ENCODE measurements at places on chromosomes 12 and 14.

DNA sequence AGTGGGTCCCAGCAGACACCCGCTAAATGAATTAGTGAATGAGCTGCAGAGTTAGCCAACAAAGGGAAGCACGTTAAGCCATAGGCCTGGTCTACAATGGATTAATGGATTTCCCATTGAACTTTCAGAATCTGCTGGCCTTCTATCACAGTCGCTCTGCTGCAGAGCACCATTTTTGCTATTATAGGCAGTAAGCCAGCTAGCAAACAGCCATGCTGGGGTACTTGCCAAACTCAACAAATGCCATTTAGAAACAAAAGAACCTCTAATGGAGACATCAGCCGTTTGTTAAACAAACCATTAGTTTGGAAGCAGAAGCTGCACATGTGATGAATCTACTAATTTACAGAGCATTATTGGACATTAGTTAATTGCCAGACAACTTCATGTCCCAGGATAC lies 181.1 kb upstream of the STXBP6 start:
- DNase-seq, result no peak

GRCh38 chr12:40915172-40915571 lies 222.9 kb downstream of the CNTN1 start:
- DNase-seq, result no peak

GRCh38 chr12:11711651-11712327 lies 62.3 kb downstream of the ETV6 start:
- DNase-seq, result no peak

- no peak for DNase-seq
Observed at GRCh38 chr12:23340351-23340750, 609.1 kb downstream of the SOX5 start.

- DNase-seq, result no peak
Observed at GRCh38 chr12:10623131-10623530, 9.7 kb upstream of the MAGOHB start.

- no peak for DNase-seq
Observed at GRCh38 chr14:94009767-94010166, 12.7 kb downstream of the CCDC197 start.

- DNase-seq, result no peak
Observed at GRCh38 chr14:80587096-80587724, 354.3 kb downstream of the CEP128 start.

- DNase-seq, result no peak
Observed at GRCh38 chr12:57666897-57667296, 27.0 kb upstream of the OS9 start.

- DNase-seq, result peak; percentile 66
Observed at GRCh38 chr14:73467377-73467776, 9.0 kb upstream of the NUMB start.

GRCh38 chr12:39105111-39105510 lies 199.7 kb upstream of the CPNE8 start:
- no peak for DNase-seq

- no peak for DNase-seq
Observed at GRCh38 chr12:54725233-54725843, 77.2 kb upstream of the DCD start.

- no peak for DNase-seq
Observed at GRCh38 chr14:71004481-71004880, 97.2 kb downstream of the PCNX1 start.

DNA sequence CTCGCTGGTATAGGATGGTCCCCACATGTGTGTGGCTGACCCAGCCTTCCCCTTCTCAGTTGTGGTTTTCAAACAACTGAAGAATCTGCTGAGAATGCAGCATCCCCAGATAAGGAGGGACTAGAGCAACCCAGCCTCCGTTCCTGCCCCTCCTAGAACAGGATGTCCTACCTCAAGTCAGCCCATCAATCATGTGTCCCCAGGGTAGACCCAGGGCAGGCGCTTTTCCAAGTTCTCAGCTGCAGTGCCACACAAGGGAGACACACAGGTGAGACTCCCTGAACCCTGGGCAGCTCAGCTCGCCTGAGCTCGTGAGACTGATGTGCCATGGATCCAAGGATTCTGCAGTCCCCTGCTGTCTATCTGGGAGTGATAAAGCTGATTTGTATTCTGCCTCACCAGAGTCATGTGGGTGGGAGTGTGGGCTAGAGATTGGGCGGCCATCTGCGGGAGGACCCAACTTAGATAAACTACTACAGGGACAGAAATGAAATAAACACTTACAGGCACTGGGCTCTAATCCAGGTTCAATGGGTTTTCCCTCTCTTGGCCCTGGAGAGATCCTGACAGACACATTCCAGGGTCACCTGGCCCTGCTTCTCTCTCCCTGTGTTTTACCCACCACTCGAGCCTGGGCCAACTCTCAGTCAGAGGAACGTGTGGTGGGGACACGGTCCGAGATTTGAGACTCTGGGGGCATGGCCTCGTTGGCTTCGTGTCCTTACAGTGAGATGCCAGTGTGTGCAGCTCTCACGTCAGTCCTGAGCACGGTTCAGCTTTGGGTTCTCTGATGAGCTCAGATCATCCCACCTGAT lies 303.5 kb upstream of the SFSWAP start:
- DNase-seq, result no peak

DNA sequence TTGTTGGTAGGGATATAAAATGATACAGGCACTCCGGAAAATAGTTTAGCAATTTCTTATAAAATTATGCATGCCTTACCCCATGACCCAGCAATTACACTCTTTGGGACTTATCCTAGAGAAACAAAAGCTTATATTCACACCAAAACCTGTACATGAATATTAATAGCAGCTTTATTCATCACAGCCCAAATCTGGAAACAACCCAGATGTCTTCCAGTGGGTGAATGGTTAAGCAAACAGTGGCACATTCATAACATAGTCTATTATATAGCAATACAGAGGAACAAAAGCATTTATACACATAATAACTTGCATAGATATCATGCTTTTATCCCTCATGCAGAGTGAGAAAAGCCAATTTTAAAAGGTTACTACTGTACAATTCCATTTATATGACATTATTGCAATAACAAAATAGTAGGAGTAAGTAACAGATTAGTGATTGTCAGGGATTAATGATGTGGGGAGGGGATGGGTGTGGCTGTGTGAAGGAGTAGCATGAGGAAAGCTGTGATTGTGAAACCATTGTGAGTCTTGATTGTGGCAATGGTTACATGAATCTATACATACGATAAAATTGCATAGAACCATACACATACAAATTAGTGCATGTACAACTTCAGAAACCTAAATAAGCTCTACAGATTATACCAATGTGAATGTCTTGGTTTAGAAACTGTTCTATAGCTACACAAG lies 363.1 kb upstream of the OR4E1 start:
- no peak for DNase-seq

DNA sequence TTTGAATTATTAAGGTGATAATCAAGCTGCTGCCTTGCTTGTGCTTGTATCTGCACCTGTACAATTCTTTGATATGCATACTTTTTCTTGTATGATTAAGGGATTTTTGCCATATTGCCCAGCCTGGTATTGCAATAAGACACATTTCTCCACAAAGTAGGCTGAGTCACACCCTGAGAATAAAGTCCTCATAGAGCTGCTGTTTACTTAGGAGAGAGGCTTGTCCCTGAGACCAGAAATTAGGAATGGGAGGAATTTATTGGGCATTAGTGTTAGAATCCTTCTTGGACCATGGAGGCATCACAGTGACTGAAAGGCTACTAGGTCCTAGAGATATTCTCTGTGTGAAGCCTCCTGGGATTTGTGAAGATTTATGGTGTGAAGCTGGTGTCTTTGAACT lies 506.8 kb upstream of the FBXO33 start:
- no peak for DNase-seq

DNA sequence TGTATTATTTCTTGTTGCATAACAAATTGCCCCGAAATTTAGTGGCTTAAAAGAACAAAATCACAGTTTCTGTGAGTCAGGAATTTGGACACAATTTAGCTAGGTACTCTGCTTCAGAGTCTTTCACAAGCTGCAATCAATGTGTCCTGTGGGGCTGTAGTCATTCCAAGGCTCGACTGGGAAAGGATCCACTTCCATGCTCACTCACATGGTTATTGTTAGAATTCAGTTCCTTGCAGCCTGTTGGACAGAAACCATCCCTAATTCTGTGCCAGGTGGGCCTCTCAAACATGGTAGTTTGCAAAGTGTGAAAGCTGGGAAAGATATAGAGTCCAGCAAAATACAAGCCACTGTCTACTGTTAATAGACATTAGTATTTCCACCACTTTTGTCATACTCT lies 59.7 kb upstream of the ARID2 start:
- DNase-seq, result no peak

DNA sequence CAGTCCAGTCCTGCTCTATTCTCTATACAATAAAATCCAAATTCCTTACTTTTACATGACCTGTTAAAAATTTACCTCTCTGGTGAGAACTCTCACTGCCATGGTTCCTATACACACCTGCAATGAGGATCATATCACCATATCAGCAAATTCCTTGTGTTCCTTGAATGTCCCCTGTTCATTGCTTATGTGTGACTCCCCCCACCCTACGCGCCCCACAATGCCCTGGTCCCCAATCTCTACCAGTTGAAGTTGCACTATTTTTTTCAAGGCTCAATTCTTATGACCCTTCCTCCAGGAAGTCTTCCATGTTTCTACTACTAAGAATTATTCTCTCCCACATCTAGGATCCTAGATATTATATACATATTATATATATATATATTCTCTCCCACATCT lies 82.2 kb upstream of the NEDD1 start:
- DNase-seq, result no peak

GRCh38 chr12:89439941-89440340 lies 84.7 kb downstream of the GALNT4 start:
- no peak for DNase-seq

- DNase-seq, result no peak
Observed at GRCh38 chr12:53994264-53995001, 5.5 kb upstream of the HOXC9 start.

DNA sequence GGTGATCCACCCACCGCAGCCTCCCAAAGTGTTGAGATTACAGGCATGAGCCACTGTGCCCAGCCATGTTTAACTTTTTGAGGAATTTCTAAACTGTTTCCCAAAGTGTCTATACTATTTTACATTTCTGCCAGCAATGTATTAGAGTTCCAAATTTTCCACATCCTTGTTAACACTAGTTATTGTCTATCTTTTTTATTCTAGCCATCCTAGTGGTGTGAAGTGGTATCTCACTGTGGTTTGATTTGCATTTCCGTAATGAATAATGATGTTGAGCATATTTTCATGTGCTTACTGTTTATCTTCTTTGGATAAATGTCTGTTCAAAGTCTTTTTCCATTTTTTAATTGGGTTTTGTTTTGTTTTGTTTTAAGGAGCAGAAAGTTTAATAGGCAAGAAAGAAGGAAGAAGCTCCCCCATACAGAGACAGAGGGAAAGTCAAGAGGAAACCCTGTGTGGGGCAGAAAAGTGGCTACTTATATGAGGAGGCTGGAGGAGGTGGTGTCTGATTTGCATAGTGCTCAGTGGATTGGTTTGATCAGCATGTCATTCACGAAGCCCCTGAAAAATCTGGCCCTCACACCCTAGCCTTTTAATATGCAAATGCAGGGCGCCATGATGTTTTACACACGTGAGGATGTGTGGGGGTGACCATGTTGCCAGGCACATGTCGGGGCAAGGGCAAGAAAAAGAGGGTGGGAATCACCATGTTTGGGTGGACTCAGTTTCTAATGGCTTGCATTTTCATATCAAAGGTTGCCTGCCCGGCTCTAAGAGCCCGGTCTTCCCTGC lies 14.9 kb downstream of the TXNRD1 start:
- no peak for DNase-seq

- no peak for DNase-seq
Observed at GRCh38 chr12:29578070-29578469, 80.6 kb upstream of the OVCH1 start.

DNA sequence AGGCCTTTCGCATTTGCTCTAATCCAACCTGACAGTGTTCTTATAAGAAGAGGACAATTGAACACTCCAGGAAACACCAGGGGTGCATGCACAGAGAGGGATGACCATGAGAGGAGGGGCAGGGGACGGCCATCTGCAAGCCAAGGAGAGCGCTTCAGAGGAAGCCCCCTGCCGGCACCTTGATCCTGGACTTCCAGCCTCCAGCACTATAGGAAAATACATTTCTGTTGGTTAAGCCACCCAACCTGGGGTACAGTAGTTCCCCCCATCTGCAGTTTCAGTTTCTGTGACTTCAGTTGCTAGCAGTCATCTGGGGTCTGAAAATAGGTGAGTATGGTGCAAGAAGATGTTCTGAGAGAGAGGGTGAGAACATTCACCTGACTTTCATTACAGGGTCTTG lies 64.7 kb downstream of the CLMN start:
- no peak for DNase-seq

DNA sequence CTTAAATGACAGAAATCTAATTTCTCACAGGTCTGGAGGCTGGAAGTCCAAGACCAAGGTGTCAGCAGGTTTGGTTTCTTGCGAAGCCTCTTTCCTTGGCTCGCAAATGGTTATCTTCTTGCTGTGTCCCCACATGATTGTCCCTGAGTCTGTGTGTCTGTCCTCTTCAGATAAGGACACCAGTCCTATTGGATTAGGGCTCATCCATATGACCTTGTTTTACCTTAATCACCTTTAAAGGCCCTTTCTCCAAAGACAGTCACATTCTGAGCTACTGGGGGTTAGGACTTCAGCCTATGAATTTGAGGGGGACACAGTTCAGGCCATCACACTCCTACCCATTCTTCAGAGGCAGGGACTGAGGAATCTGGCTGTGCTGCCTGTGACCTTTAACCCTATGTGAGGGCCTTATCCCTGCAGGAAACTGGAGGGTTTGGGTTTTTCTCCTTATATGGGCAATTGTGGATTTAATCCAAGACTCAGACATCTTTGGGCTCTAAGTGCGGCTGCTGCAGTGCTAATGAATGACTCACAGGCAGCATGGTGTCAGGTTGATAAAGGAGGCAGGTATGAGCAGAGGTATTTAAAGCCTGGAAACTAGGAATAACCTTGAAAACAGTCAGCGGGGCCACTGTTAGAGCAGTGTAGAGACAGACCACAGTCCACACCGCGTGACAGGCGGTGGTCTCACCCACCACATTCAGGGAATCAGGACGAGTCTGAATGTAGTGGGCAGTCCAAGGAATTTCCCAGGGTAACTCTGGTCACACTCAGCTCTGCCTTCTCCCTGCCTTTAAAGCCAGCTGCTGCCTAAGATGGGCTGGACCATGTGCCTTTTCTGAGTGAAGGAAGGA lies 10.2 kb downstream of the TPCN1 start:
- no peak for DNase-seq

GRCh38 chr14:54667026-54667744 lies 100.3 kb downstream of the SAMD4A start:
- no peak for DNase-seq

- no peak for DNase-seq
Observed at GRCh38 chr14:55470025-55470424, 29.6 kb upstream of the TBPL2 start.

DNA sequence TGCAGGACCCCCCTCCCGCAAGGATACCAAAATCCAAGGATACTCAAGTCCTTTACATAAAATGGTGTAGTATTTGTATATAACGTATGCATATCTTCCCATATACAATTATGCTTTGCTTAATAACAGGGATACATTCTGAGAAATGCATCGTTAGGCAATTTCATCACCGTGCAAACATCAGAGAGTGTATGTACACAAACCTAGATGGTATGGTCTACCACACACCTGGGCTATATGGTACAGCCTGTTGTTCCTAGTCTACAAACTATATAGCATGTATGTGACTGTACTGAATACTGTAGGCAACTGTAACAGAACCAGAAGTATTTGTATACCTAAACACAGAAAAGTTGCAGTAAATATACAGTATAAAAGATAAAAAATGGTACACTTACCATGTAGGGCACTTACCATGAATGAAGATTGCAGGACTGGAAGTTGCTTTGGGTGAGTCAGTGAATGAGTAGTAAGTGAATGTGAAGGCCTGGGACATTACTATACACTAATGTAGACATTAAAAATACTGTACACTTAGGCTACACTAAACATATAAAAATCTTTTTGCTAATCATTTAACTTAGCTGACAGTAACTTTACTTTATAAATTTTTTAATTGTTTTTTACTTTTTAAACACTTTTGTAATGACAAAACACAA lies 141.1 kb downstream of the SLC41A2 start:
- DNase-seq, result no peak
